Hematopoietic multipotent progenitor cell treated with erythropoietin and hydrocortisone succinate and interleukin-3 and kit ligand, for 4 days (in vitro differentiated cells): ENCODE measurements at places on chromosomes 12 and 14.

DNA sequence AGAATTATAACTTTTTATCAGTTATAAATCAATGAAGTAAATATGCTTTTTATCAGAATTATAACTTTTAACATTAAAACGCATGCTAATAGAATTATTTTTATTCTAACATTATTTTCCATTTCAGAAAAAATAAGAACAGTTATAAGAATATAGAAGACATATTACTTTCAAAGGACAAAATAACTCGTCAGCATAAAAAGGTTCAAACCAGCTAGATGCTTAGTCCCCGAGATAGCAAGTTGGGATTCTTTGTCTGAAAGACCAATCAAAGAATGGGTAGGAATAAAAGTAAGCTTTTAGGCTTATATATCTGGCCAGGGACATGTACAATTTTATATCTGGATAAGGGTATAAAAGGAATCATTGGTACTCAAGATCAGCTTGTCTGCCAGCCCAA lies 66.0 kb downstream of the GPR137C start:
- no peak for DNase-seq

DNA sequence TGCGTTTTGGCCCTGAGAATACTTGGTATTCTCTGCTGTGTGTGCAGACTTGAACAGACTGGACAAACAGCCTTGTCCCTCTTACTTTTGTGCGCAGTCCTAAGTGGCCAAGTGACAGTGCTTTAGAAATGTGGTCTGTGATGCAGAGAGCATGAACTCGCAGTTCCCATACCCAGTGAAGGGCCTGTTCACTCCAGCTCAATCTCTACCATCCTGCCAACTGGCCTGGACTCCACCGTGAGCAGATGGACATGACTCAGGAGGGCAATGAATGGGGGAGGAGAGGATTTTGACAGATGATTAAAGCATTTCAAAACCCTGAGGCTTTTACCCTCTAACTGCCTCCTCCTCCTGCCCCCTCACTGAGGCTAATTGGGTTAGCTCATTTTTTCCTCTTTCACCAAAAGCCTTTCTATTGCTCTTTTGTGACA lies 62.5 kb upstream of the PYGL start:
- peak; percentile 73 for DNase-seq

DNA sequence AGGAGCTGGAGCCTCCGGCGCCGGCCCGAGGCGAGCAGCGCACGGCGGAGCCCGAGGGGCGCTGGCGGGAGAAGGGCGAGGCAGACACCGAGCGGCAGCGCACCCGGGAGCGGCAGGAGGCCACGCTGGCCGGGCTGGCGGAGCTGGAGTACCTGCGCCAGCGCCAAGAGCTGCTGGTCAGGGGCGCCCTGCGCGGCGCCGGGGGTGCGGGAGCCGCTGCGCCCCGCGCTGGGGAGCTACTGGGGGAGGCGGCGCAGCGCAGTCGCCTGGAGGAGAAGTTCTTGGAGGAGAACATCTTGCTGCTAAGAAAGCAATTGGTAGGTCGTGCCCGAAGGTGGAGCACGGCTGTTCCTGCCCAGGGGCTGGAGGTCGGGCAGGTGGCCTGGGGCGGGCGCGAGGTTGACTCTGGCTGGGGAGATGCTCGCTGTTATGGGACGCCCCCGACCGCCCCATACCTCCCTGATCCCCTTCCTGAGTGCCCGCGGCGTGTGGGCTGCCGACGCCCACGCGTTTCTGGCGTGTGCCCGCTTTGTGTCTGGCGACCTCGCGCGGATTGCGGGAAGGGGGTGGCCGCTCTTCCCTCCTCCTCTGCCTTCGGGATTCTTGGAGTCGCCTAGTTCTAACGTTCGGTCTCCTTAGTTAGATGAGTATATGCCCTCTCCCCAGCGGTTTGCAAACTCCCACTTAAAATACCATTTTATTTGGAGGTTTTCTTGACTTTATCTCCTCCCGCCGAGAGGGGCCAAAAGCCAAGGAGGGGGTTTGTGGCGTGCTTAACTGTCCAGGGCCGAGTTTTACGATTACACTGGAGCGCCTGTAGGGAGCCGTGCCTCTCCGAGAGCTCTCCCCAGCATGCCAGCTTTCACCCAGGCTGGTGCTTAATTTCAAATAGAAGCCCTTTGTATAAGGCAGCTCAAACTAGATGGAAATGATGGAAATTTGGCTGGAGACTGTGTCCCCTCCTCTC lies 752 bp downstream of the DACT1 start:
- DNase-seq, result peak; percentile 46

DNA sequence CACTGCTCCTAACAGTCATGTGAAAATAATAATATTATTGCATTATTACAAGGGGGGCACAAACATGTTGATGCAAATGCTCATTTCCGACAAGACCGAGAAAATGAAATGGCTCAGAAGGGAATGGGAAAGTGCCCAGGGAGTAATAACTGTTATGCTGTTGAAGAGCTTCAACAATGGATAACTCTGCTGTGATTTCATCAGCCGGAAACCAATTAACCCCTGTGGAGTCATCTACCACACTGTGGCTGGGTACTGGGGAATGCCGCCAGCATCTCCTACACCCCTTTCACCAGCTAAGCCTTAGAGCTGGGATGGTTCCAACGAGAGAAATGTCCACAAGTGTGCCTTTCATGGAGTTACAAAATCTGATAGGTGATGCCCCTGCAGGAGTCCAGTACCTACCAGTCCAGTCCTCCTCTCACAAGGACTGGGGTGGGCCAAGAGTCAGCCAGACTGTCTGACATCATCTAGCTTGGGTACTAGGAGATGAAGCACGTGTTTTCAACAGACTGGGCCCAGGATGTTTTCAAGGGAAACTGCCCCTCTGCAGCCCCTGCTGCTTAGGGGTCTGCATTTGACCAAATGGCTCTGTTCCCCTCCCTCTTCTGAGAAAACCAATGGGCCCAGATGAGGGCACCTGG lies 509.3 kb upstream of the CCDC196 start:
- no peak for DNase-seq

GRCh38 chr14:99788713-99789112 lies 4.5 kb upstream of the EML1 start:
- no peak for DNase-seq

GRCh38 chr14:35438910-35439713 lies 34.6 kb upstream of the NFKBIA start:
- DNase-seq, result peak; percentile 51

- peak; percentile 3 for DNase-seq
Observed at GRCh38 chr14:27553790-27554189, 956.0 kb upstream of the NOVA1 start.

GRCh38 chr12:122126713-122127597 lies 47.1 kb downstream of the IL31 start:
- no peak for DNase-seq

- no peak for DNase-seq
Observed at GRCh38 chr12:121282072-121282742, 14.3 kb downstream of the CAMKK2 start.

DNA sequence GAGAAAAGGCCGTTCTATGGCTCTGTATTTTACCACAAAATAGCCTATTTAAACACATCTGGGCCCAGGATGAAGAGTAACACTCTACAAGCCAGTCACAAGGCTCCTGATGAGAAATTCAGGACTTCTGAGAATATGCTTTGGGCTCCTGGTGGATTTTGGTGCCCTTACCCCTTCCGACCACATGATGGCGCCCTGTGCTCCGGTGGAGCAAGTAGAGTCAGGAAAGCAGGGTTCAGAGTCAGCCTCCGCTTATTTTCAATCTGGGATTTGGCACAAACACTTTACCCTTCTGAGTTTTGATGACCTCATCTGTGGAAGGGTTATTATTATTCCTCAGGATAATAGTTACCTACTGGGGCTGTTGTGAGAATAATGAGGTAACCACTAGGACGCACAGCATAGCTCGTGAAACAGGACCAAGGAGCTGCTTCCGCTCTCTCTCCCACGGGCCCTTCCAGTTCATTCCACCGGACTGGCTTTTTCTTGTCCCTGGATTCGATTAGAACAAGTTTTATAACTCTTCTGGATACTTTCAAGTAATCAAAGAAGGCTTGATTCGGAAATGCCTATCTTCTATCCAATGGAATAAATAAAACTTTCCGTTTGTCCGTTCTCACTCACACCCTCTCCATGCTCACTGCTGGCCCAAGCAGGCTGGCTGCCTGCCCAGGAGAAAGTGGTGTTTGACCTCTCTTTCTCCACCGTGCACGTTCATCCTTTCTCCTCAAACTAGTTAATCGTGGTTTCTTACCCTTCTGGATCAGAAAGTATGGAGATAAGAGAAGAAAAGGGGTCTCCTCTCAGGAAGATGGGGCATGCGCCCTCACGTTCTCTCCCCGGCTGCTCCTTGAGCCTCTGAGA lies 104.6 kb downstream of the GALC start:
- DNase-seq, result peak; percentile 41
